ENCODE measurements at places on chromosomes 12 and 14.

DNA sequence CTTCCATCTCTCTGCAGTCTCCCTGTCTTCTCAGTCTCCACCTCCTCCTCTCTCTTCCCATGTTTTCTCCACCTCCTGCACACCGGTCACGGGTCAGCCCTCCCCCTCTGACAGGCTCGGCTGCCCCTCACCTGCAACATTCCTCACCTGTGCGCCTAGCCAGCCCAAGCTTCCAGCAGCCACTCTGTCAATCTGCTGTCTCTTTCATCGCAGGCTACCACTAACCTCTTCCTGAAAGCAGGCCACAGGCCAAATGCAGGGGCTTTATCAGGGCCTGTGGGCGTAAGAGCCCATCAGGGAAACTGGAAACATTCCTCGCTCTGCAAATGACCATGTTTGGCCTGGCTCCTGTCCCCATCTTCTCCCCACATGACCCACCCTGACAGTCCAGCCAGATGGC lies 34.5 kb downstream of the CMKLR1 start:
- DNase-seq = no peak

DNA sequence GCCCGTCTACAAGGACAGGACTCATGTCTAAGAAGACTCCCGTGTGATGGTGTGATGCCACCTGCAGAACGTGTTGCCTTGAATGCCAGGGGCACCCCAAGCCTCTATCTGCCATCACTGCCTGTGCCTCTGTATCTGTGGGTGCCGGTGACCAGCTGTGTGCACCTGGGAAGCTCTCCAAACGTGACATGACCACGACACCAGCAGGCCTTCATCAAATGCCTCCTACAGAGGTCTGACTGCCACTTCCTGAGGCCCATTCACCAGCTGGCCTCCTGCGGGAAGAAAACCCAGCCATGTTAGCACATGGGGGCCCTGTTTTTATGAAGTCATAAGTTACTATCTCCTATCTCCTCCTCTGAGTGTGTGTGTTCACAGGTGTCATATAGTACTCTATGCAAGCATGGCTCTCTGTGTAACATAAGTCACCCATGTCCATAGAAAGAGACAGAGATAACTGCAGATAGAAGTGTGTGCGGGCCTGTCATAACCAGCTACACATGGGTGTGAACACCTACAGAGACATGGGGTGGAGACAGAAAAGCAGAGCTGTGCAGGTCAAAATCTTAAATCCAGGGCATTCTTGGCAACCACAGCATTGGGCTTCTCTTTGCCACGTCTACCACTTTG lies 18.3 kb upstream of the SERPINA4 start:
- DNase-seq = no peak

DNA sequence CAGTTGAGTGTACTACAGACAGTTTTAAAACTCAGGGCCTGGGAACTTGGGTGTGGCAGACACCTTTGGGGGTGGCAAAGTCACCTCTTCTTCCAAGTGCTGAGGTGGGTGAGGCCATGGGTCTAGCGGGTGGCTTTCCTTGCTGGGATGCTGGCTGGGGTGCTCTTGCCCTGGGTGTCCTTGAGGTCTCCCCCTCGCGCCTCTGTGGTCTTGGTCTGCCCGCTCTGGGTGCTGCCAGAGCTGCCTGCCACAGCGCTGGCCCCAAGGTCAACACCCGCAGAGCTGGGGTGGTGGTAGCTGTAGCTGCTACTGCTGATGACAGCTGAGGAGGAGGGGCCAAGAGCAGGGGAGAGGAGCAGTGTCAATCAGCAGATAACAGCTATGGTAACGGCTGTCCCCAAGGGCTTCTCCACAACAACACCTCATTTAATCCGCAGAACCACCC lies 6.8 kb downstream of the KRT74 start:
- DNase-seq = no peak

- DNase-seq = no peak
Observed at GRCh38 chr14:92121207-92121669, 268 bp downstream of the NDUFB1 start.

GRCh38 chr12:7642876-7643309 lies 22.8 kb downstream of the APOBEC1 start:
- no peak for DNase-seq

DNA sequence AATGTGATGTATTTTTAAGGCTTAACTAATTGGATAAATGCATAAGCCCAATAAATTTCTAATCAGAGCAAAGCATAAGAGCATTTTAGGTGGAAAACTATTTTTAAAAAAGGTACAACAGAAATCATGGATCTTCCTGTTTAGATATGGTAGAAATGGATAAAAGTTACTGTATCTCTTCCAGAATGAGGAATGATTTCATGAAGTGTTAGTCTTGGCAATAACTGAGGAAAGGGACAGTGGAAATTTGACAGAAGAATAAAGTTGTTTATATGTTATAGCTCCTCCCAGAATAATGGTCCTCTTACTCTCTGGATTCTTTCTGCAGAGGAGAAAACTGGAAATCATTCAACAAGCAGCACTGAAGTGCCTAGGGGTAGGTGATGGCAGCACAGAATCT lies 32.4 kb upstream of the BMAL2 start:
- DNase-seq = no peak

DNA sequence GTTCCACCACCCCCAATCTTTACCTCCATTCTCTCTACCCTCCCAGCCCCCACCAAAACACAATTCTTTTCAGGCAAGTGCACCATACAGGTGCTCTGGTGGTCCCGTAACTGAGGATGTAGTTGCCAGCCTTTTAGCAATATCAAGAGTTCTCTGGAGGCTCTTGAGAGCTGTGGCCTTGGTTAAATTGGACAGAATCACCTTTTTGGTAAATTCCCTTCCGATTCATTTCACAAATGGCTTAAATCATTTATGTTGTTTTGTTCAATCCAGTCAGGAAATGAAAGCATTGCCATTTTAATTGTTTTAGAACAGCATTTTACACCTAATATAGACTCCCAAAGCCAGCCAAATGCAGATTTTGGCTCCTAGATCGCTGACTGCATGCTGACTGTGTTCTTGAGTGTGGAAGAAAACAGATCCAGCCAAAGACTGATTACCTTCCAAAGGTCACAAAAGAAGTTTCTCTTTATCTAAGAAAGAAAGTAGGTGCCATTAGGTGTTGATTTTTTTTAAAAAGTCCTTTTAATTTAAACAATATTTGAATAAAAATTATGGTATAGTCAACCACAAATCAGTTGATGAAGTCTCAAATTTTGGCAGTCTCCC lies 25.6 kb downstream of the CRADD start:
- DNase-seq = no peak

DNA sequence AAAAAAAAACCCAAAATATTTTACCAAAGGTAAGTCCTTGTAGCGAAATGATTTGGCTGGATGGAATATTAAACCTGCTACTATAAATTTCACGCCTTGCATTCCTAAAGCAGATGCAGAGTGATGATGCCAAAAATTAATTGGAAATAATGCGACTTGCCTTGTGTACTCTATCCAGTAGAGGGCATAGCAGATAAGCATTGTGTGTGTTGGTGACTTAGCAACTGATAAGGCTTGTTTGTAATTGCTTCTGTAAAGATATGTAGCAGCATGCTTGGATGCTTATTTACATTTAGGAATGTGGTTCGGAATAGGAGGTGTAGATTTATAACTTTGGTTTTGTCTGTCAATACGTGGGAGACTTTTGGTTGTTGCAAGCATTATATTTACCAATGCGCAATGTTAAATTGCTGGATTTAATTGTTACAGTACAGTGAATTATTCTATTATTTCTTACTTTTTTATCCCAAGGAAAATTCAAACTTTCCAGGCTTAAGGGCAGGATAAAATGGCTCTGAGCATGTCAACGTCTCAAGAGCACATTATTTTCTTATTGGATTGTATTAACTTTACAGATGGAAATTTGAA lies 80.5 kb downstream of the TMEM260 start:
- DNase-seq = peak; percentile 5

- DNase-seq = no peak
Observed at GRCh38 chr14:87600240-87600639, 392.7 kb downstream of the GALC start.

DNA sequence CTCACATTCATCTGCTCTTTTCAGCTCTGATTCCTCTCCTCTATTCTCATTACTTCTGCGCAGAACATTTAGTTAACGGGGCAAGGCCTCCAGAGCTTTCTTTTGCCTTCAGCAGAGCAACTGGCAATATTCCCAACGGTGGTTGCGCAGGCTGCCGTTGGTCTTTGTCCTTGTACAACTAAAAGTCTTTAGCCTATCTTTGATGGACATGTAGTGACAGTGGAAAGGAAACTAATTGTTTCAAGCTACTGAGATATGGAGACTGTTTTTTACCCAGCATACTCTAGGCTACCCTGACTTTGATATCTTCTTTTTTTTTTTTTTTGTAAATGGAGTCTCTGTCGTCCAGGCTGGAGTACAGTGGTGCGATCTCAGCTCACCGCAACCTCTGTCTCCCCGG lies 12.6 kb downstream of the R3HDM2 start:
- no peak for DNase-seq
